ENCODE measurements at places on chromosomes 1 and 21.

DNA sequence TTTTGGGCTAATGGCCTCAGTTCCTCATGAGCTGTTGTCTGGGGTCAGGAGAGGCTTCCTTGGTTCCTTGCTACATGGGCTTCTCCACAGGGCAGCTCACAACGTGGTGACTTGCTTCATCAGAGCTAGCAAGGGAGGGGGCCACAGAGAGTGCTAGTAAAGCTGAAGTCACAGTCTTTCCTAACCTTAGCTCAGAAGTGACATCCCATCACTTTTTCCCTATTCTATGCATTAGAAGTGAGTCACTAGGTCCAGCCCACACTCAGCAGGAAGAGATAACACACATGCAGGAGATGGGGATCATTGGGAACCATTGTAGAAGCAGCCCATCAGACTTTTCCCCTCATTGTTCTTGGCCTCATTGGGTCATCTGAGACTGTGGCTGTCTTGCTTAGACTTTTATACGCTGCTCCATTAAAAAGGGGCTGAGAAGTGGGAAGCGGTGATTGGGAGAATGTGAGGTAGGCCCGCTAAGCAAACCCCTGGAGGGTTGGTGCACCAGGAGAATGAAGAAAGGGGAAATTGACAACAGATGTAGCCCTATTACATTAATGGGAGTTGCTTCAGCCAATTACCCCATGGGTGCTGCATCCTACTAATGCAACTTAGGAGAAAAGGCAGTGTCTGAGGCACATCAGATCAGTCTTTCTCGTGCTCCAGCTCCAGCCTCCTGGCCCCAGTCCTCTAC lies 22.1 kb upstream of the IGSF21 start:
- DNase-seq = no peak

GRCh38 chr1:169031566-169032224 lies 74.8 kb upstream of the ATP1B1 start:
- DNase-seq = no peak

- no peak for DNase-seq
These were observed 89.5 kb downstream of the STUM start for GRCh38 chr1:226638001-226638601.

- DNase-seq = no peak
These were observed 9.8 kb downstream of the PLA2G4A start for GRCh38 chr1:186838380-186839040.

DNA sequence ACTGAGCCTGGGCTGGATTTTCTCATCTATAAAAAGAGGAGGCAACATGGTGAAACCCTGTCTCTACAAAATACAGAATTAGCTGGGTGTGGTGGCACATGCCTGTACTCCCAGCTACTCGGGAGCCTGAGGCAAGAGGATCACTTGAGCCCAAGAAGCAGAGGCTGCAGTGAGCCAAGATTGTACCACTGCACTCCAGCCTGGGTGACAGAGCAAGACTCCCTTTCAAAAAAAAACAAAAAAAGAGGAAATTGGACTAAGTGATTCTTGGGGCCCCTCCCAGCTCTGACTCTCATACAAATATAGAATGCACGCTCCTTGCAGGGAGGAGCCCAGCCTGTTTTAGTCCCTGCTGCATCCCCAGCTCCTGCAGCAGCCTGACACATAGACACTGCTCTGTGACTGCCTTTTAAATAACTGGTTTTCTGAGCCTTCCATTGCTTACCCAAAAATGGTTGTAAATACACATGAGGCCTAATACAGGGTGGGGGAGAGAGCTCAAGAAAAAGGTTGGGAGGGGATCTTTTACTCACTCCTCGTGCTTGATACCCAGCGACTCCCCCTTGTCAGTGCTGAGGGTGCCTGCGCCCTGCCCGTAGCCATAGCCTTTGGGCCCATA lies 17.2 kb downstream of the CSRP1 start:
- no peak for DNase-seq

- DNase-seq = no peak
These were observed 27.8 kb upstream of the CACYBP start for GRCh38 chr1:174971902-174972301.

DNA sequence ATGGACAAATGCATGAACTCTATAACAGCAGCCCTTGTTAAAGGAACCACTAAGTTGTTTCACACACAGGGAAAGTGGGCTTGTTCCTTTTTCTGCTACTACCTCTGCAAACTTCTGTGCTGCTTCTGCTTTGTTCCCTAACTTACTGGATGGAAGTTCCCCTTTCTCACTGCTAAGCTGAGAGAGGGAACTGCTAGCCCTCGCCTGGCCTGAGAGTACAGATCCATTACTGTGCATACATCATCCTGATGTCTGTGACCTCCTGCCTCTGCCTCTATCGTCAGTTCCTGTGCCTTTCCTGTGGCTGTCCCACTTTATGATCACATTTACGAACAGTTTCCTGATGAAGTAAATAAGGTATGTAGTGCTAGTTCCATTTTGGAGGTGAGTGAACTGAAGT lies 3.5 kb downstream of the GNAT2 start:
- DNase-seq = no peak

DNA sequence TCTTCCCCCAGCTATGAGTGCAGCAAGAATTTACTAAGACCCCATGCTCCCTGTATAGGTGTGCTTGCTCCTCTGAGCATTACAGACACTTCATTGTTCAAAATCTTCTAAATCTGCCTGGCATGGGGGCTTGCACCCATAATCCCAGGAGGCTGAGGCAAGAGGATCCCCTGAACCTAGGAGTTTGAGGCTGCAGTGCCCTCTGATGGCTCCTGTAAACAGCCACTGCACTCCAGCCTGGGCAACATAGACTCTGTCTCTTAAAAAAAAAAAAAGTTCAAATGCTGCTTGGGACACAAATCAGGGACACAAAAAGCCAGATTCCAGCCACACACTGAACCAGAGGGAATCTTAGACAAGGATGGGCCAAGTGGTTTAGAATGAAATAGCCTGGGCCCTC lies 3.4 kb upstream of the ACOT7 start:
- no peak for DNase-seq

DNA sequence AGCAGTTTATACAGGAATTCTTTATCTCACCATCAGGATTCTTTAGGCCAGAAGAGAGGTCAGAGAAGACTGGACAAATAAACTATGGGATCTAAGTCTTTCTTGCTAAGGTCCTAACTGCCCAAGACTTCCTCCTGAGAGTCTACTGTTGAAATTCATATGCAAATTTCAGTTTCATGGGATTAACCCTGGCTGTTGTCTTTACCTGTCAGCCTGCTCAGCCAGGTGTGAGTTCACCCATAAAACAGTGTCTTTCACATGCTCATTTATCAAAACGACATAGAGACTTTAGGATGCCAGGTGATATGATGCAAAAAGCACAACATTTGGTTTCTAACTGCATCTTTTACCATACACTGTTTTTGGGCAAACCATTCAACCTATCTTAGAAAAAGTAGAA lies 211.0 kb downstream of the PDE4B start:
- DNase-seq = no peak

GRCh38 chr1:164155347-164155746 lies 403.6 kb upstream of the PBX1 start:
- DNase-seq = no peak

DNA sequence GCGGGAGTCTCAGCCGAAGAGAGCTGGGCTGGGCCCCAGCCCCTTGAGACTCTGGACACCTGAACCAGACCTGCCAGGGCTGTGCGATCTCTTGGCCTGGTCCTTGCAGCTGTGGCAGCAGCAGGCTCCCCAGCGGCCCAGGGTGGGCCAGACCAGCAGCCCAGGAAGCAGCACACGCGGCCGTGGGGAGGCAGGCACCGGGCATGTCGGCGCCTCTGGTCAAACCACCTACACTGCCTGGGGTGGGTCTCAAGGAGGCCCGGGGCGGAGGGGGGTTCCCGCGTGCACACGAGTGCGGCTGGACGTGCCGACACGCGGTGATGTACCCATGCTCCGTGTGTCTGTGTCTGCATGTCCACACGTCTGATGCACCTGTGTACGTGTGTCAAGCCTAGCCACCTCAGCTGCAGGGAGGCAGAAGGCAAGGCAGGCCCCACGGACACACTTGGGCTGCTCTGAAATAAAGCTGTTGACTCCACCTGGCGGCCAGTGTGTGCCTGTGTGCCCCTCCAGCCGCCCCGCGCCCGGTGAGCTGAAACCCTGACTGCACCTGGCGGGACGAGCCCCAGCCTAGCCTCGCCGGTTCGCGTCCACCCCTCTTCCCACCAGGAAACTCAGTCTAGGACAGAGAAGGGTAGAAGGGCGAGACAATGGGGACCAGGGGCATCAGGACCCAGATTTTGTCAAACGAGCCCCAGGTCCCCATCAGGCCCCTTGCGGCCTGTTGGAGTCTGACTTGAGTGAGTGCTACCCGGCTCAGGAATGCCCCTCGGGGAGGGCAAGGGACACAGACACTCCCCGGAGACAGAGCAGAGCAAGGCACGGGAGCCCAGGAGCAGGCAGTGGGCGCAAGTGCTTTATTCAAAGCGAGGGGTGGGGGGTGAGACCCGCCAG lies 11.6 kb downstream of the SCNN1D start:
- DNase-seq = peak; percentile 31

- DNase-seq = no peak
These were observed 23.3 kb downstream of the PLEKHM2 start for GRCh38 chr1:15707239-15707925.

DNA sequence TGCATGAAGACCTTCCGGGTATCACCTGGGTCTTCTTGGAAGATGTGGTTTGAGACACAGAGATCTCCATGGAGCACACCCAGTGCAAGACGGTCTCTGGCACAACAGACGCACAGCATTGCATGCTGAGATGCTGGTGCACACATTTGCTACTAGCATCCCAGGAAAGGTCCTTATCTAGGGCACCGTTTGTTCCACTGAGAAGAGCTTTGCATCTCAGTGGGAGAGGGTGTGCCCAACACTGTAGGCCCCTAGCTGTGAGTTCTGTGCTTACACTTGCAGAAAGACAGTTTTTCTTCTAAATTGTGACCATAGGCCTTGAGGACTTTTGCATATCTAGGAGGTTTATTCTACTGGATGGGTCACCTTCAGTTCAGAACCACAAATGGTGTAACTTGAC lies 554.1 kb downstream of the MATN1 start:
- no peak for DNase-seq

- DNase-seq = no peak
These were observed 63.2 kb downstream of the FOXD2 start for GRCh38 chr1:47501069-47501468.

DNA sequence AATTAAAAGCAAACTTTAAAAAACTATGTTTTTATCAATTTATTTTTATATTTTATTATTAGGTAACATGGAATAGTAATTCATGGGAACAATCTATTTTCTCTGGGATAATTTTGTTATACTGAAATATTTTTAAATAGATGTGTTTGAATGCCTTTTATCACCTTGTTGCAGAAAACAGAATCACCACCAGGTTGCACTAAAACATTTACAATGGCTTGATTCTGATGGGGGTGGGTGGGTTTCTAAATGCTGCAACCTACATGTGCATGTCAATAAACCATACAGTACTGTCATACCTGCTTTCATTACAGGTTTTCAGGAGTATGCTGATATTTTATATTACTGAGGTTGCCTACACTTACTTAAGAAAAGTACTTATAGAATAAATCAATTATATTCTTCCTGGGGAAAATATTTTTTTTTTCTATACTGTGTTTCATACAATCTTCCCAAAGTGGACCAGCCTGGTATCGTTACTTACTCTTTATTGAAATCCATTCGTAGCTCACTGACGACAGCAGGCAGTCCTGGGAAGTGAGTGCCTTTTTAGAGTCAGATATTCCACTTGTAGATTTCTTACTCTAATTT lies 132.8 kb downstream of the PTPRC start:
- no peak for DNase-seq

DNA sequence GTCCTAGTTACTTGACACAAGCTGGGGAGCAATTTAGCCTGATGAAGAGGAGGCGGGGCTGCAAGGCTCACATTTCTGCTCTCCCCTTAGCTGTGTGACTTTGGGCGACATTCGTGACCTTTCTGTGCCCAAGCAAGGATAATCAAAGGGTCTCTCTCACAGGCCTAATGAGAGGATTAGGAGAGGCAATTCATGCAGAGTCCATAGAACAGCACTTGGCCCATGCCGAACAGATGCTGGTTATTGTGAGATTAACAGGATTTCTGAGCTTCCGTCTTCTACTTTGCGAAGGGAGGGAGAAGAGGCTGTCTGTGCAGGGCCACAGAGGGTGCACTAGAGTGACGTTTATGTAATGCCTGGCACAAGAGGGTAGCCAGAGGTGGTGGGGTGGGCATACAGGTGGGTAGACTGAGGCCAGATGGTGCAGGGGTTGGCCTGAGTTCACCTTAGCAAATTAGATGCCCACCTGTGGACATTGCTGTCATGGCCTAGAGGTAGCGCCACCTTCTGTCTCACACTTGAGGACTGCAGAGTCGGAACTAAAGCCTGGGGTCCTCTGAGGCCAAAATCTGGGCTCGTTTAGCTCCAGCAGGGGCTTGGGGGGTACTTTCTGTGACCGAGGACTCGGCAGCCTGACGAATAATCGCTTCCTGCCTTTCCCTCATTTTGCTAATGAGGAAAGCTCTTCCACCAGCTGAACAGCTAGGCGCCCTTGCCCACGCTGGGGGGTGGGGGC lies 18.6 kb downstream of the ACTL8 start:
- no peak for DNase-seq

- DNase-seq = no peak
These were observed 7.0 kb downstream of the SLC30A2 start for GRCh38 chr1:26038904-26039303.

DNA sequence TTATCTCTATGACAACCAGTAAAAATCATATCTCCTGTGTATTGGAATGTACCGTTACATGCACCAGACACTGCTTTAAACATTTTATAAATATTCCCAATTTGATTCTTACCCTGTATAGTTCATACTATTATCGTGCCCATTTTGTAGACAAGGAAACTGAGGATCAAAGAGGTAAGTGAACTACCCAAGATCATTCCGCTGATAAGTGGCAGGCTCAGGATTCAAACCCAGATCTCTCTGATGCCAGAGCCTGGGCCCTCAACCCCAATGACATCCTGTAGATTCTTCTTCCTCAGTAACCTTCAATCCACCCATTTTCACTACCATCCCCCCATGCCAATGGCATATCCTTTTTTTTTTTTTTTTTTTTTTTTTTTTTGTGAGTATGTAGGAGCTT lies 12.3 kb downstream of the CFAP57 start:
- no peak for DNase-seq

GRCh38 chr1:51877434-51878307 lies 856 bp downstream of the NRDC start:
- DNase-seq = no peak

DNA sequence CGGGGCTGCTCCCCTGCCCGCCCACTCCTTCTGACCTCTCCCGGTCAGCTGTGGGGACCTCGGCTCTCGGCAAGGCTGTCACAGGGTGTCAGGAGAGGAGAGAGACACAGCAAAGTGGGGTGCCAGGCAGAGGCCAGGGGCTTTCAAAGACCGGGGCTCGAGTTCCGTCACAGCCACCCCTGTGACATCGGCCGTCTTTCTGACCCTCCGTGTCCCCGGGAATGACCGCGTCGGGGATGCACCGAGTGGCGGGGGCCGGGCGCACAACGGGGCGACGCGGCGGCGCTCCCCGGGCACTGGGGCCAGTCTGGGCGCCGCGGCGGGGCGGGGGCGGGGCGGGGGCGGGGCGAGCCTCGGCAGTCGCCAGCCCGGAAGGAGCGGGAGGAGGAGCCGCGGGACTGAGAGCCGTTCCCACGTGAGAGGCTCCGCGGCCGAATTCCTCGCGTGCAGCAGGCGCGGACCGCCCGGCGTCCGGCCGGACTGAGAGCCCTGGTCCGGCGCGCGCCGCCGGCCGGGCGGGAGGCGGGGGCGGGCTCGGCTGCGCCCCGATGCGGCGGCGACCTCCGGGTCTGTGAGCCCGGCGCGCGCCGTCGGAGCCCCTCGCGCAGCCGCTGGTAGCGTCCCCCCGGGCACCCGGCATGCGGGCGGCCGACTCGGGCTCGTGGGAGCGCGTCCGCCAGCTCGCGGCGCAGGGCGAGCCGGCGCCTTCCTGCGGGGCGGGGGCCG lies 229.7 kb upstream of the TMEM51 start:
- no peak for DNase-seq

- DNase-seq = no peak
These were observed 26.9 kb downstream of the WDR26 start for GRCh38 chr1:224407571-224408293.

Data from stimulated activated CD8-positive, alpha-beta memory T cell treated with anti-CD3 and anti-CD28 coated beads, Interleukin-4, amount 100 ng/mL, for 4 hours (primary cell).